ENCODE measurements at places on chromosomes 11 and 22. TPM values are rescaled to one million over a fixed set of nuclear protein-coding genes. Genes with fewer than 3 reads are reported as not detected.

The SCN3B gene
- 1.7 TPM for polyA plus RNA-seq

The NCAPH2 gene
- 23.6 TPM for polyA plus RNA-seq

The TRIM51 gene
- not detected for polyA plus RNA-seq

The SMIM38 gene
- 0.34 TPM for polyA plus RNA-seq

Data from adipose tissue (tissue), 3 donors.